ENCODE measurements at places on chromosomes 12 and 14. TPM values are rescaled to one million over a fixed set of nuclear protein-coding genes. Genes with fewer than 3 reads are reported as not detected.

Gene SLC25A29
- total RNA-seq = 11.2 TPM

Gene FITM1
- not detected for total RNA-seq

Gene LRR1
- total RNA-seq = 53.2 TPM

Gene WNT1
- not detected for total RNA-seq

Gene KRT86
- 0.31 TPM for total RNA-seq

Measured in H4 (cell line).